Mesothelial cell of epicardium (in vitro differentiated cells): ENCODE measurements at places on chromosomes 7 and 10.

DNA sequence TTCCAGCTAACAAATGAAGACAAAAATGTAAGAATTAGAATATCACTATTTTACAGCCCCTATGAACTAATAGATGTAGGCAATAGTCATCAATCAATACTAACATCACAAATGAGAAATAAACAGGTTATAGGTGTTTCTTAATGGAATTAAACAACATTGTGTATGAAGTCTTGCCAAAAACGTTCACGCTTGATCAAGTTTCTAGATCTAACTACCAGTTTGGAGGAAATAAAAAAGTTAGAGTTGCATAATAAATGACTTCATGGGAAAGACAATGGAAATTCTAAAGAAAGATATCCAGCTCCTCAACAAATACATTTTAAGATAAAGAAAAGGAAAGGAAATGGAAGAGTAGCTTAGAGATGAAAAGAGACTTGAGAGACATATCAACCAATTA, 19.7 kb downstream of the TAC1 start:
- no peak for DNase-seq

DNA sequence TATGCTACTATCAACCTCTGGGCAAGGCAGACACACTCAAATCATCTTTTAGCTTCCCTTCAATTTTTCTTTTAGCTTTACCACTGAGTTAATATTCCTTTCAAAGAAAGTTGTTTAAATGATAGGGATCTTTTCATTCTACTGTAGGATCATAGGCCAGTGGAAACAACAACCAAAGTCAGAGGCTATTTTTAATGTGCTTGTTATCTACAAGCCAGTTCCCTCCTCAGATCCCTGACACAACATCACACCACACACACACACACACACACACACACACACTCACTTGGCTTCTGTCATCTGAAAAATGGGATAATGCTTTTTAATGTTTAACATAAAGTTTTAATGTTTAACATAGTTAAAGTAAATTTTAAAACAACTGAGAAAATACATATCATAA, 106.7 kb upstream of the CAV2 start:
- DNase-seq: no peak

GRCh38 chr7:129529643-129530042, 27.3 kb downstream of the SMKR1 start:
- no peak for DNase-seq

- no peak for DNase-seq
These were observed 222.0 kb upstream of the IMMP2L start for GRCh38 chr7:111784296-111784695.

GRCh38 chr10:131187274-131187673, 124.2 kb downstream of the TCERG1L start:
- peak; percentile 16 for DNase-seq

- DNase-seq: no peak
These were observed 269.0 kb downstream of the ARHGAP12 start for GRCh38 chr10:31659665-31660064.

DNA sequence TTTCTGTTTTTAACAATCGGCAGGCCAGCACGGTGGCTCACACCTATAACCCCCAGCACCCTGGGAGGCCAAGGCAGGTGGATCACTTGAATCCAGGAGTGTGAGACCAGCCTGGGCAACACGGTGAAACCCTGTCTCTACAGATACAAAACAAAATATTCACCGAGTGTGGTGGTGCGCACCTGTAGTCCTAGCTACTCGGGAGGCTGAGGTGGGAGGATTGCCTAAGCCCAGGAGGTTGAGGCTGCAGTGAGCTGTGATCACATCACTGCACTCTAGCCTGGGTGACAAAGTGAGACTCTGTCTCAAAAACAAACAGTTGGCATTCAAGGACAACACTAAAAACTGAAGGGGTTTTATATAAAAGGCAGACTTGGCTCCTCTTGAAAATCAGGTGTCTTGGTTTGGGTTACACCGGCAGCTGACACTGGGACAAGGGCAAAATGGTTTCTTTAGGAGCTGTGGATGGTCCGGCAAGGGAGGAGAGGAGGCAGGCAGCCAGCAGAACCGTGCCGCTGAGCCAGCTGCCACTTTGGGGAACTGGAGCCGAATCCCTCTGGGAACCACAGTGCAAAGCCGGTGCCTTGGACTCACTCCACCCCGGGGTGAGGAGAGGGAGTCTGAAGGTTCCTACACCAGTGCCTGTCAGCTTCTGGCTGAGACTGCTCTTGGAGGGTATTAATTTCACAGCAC, 52.6 kb downstream of the CHST3 start:
- DNase-seq: no peak
